ENCODE measurements at places on chromosomes 4 and X.
A peak's percentile ranks its signal among the peaks of the same experiment; 100 is the strongest.

DNA sequence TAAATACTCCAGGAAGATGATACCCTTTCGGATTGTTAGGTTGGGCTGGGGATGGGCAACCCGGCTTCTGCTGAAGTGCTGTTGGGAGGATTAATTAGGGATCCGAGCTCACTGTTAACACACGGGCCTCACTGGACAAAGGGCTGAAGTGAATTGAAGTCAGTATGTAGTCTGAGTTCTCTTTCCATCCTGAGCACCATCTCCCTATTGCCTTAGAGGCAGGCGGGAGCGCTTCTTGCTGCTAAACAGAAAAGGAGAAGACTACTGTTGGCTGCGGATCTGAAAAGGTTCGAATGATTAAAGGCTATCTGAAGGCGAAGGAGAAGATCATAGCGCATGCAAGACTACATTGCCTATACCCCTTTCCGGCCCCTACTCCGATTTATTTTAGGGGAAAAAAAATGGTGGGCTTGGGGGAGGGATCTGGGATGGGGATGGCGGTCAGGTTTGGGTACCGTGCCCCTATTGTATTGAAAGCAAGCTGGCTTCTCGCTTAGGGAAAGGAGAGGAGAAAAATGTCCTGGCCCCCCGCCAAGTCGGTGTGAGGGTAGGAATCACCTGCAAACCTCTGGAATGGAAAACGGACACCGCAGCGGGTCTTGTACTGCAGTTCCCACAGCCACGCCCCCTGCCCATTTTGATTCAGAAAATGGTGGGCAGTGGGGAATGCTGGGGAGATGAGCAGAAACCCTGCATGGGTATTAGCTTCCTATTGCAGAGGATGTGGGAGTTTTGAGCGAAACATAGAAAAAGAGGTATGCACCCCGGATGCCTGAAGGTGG lies 22.3 kb downstream of the MORF4L2 start:
- DNase-seq, result no peak

DNA sequence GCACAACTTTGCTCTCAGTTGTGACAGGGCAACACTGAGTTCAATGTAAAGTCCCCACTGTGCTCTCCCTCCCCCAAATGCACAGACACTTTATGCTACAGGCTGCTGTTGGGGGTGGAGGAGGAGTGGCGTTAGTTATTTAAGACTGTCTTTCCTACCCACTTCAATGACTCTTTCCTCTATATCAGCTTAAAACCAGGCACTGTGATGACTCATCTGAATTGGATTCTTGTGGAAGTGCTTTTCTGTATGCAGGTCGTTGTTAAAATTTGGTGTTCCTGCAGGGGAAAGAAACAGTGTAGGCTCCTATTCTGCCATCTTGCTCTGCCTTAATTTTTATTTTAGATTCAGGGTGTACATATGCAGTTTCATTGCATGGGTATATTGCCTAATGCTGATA lies 1157.2 kb upstream of the ADGRL3 start:
- DNase-seq, result no peak

DNA sequence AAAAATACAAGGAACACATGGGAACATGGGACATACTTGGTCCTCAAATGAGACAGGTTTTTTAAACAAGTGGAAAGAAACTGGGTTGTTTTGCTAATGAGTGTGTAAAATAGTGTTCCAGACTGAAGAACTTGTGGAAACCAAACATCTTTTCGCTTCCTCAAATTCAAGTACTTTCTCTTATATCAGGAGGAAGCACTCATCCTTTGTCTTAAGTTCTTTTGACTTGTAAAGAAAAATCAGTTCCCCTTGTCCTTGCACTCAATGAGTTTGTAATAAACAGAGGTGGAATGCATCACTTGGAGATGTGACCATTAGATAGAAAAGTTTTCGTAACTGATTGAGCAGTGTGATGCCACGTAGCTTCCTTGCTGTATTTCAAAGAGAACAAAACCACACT lies 101.1 kb downstream of the PHOX2B start:
- no peak for DNase-seq

DNA sequence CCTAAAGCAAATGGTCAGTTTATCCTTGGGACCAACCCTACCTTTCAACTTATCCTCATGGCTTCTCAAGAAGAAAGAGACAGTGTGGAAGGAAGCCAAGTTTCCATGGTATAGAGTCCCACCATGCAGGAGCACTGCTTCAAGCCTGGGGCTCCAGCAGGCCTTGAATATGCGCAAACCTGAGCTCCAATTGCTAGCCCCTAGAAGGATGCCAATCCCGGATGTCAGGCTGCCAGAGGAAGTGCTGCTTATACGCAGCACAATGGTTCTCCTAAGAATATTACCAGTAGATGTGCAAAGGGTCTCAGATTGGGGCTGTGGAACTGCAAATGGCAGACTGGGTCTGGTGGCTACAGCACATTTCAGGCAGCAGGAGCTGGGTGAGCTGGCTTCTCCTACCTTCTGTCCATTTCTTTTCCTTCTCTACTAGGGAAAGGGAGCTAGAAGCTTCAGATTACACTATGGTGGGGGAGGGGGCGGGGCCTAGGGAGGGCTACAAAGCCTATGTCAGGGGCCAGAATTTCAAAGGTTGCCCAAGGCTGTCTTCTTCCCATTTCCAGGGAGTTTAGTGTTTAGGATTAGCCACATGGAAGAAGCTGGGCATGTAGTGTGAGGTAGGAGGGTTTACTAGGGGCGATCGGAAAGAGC lies 40.7 kb upstream of the CITED1 start:
- no peak for DNase-seq

- DNase-seq, result no peak
Observed at GRCh38 chr4:139455126-139455538, 1.2 kb downstream of the RAB33B start.

GRCh38 chr4:76658231-76659102 lies 223.4 kb downstream of the SHROOM3 start:
- no peak for DNase-seq

DNA sequence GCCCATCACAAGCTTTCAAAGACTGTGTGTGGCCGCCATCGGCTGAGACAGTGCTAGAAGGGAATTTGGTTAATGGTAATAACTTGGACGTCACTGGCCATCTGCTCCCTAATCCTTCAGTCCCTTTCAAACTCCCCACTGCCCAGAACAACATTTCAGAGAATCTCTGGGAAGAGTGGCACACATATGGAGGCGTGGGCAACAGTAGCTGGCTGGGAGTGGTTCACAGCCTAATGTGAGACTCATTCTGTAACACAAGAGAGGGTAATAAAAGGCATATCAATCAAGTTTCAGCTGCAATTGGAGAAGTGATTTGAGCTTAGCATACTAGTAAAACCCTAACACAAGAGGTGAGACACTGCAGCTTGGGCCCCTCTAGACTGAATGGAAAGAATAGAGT lies 15.4 kb downstream of the SMIM10 start:
- DNase-seq, result no peak

GRCh38 chr4:183814461-183814860 lies 90.6 kb upstream of the STOX2 start:
- DNase-seq, result no peak

GRCh38 chr4:108466936-108467902 lies 153.2 kb upstream of the RPL34 start:
- DNase-seq, result peak; percentile 92

DNA sequence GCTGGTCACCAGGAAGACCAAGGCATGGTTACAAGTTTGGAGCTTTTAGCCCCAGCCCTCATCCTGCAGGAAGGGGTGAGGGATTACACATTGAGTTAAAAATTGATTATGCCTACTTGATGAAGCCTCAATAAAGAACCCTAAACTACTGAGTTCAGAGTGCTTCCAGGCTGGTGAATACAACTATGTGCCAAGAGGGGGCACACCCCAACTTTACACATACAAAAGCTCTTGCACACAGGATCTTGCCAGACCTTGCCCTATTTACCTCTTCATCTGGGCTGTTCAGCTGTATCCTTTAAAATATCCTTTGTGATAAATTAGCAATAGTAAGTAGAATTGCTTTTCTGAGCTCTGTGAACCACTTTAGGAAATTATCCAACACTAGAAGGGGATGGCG lies 489.3 kb downstream of the INPP4B start:
- no peak for DNase-seq

DNA sequence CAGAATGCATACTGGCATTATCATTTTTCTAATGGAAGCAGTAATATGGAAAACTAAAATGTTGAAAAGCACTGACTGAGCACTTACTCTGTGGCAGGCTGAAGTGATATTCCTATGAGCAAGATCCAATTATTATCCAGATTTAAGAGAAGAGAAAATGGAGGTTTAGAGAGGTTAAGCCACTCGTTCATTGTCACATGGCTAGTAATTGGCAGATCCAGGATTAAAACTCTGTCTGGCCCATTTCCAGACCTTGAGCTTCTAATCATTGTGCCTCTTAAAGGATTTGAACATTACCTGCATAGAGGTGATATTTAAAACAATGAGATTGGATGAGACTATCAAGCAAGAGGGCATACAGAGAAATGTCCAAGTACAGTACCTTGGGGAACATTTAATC lies 80.6 kb downstream of the MFAP3L start:
- no peak for DNase-seq

- no peak for DNase-seq
Observed at GRCh38 chrX:76184276-76184675, 11.4 kb downstream of the PBDC1 start.

GRCh38 chrX:96650023-96650422 lies 34.6 kb upstream of the DIAPH2 start:
- DNase-seq, result peak; percentile 0

DNA sequence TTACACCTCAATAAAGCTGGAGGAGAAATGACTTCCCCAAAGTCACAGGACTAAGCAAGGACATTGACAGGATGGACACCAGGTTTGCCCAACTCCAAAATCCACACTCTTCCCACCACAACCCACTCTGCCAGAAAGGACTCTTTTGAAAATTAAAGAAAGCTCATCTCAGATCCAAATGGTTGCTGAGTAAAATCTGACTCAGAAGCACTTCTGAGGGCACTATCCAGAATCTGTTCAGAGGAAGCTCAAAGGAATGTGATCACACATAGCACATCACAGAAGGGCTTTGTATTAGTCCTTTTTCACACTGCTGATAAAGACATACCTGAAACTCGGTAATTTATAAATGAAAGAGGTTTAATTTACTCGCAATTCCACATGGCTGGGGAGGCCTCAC lies 155.5 kb downstream of the RAB28 start:
- DNase-seq, result no peak

GRCh38 chr4:137768196-137768595 lies 235.9 kb upstream of the PCDH18 start:
- no peak for DNase-seq

GRCh38 chr4:90130076-90130475 lies 2.9 kb downstream of the CCSER1 start:
- no peak for DNase-seq

- DNase-seq, result no peak
Observed at GRCh38 chr4:52637116-52637515, 22.0 kb downstream of the USP46 start.

GRCh38 chr4:175916626-175917351 lies 104.7 kb upstream of the GPM6A start:
- DNase-seq, result no peak

DNA sequence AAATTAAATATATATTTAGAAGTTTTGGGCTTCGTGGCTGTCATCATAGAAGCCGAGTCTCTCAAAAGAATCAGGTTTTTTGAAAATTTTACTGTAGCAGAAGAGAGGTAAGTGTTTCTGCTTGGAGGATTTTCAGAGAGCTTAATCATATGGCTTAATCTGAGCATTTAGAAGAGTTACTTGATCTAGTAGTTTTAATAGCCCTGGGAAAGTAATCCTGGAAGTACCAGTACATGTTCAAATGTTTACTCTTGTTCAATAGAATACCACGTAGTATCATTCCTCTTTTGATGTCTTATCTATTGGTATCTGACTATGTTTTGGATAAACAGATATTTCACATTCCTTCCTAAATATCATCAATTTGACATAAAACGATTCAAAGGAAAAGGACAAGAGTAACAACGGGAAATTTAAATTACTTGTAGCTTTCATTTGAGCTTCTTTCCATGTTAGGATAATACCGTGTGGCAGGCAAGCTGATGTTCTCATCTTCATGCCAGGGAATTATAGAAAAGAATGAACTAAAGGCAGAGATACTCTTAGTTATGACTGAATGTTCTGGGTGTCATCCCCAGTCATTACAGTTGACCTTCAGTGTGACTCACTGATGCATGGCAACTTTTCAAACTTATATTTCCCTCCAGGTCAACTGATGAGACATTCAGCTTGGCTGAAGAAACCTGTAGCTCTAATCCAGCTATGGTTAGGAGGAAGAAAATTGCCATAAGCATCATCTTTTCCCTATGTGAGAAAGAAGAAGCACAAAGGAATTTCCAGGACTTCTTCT lies 89.8 kb downstream of the FNIP2 start:
- DNase-seq, result no peak

DNA sequence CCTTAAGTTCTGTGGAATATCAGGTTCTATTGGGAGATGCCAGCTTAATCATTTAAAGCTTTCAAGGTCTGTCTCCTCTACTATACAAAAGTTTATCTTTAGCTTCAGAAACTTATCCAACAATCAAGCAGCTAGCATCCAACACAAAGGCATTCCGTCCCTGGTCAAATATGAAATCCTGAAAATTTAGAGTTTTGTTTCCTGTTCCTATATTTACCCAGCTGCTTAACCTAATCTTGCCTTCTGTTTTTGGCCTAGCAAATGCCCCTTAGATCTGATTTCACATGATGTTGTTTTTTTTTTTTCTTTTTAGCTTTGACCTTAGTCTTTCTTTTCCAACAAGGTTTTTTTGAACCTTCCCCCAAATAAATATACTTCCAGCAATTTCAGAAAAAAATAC lies 33.8 kb downstream of the FAM13A start:
- no peak for DNase-seq

GRCh38 chr4:98745366-98745765 lies 87.0 kb upstream of the TSPAN5 start:
- peak; percentile 13 for DNase-seq

DNA sequence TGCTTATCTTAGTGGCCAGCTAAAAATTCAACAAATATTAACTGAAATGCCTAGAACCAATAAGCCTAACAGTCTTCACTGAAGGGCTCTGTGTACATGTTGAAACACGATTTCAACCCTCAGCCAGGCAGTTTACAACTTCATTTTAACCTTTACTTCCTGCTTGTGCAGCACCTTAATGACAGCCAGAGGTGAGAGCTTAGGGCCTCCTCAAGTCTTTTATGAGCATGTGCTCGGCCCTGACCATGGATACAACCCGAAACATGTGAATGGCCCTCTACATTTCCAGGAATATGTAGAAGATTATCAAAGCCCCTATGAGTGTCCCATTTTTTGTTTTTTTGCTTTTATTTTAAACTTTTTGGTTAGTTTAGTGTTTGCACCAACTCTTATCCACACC lies 88.3 kb downstream of the MSN start:
- DNase-seq, result no peak

DNA sequence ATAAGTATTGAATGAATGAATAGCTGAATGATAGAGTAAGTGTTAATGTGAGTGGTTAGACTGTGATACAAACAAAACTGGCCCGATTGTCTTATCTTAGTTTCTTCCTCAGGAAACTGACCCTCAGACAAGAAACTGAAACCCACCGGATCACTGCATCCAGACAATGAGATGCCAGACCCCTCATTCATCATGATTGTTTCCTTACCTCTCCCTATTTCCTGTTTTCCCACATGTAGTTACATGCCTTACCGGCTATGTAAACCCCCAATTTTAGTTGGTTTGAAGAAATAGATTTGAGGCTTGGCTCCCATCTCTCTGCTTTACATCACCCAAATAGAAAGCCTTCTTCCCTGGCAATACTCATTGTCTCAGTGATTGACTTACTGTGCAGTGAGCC lies 218.9 kb upstream of the PPP1R2C start:
- no peak for DNase-seq

GRCh38 chr4:112029771-112030171 lies 115.5 kb upstream of the FAM241A start:
- DNase-seq, result no peak

All from GM12865 (cell line).